ENCODE measurements at places on chromosomes 1 and 21.

- DNase-seq, result no peak
Observed at GRCh38 chr1:241323514-241324195, 33.4 kb downstream of the RGS7 start.

DNA sequence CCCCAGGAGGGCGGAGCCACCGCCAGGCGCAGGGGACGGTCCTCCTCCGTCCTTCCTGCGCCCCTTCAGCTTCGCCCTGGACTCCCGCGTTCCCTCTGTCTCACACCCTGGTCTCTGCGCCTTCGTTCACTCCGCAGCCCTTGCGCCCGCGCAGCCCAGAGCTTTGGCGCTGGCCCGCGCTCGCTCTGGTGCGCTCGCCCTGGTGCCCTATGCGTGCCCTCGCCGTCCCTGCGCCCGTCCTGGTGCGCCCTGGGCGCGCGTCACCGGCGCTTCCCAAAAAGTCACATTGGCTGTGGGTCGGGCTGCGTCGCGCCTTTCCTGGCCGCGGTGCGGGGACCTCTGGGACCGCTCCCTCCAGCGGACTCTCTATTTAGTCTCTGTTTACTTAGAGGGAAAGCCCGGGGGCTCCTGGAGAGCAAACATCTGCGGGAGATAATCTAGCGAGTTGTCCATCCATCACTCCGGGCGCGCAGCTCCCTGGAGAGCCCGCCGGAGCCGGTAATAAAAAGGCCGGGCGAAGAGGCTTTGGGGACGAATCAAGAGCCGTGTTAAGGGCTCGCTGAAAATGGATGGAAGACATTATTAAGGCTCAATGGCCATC lies 178.6 kb downstream of the PRDM16 start:
- no peak for DNase-seq

DNA sequence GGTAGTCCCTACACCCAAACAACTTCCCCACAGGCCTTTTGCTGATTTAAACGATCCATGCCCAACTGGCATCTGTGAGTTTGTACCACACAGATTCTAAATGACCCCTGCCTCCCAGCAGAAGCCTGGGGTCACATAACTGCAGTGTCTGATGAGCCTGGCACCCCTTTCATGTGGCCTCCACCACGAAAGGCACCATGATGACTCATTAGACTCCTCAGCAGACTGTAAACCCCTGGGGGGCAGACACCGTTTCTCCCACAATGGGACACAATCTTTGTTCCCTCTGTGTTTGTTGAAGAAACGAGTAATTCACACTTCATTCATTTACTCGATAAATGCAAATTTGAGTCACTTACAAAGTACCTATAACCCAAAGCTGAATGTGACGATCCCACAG lies 81.6 kb downstream of the CCDC185 start:
- no peak for DNase-seq

GRCh38 chr1:93474321-93474720 lies 26.4 kb downstream of the FNBP1L start:
- DNase-seq, result no peak

DNA sequence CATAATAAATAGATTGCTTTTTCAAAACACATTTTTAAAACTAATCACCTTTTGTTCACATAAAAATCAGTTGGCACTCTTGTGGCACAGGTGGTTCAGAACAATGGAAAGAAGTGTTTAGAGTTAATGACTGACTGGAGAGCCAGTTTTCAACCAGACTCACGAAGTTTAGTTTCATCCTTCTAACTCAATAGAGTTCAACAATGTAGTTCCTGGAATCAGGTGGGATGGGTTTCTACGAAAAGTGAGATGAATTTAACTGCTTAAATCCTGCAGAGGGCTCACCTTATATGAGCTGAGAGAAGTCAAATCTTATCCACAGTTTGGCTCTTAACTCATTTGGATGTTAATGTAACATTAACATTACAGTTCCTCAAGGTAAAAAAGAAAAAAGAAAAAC lies 116.5 kb downstream of the SMYD2 start:
- no peak for DNase-seq

- DNase-seq, result no peak
Observed at GRCh38 chr1:214008347-214008746, 20.6 kb downstream of the PROX1 start.

GRCh38 chr1:58908561-58909560 lies 125.0 kb upstream of the JUN start:
- DNase-seq, result no peak

- no peak for DNase-seq
Observed at GRCh38 chr1:43354936-43355335, 3.8 kb upstream of the CDC20 start.

DNA sequence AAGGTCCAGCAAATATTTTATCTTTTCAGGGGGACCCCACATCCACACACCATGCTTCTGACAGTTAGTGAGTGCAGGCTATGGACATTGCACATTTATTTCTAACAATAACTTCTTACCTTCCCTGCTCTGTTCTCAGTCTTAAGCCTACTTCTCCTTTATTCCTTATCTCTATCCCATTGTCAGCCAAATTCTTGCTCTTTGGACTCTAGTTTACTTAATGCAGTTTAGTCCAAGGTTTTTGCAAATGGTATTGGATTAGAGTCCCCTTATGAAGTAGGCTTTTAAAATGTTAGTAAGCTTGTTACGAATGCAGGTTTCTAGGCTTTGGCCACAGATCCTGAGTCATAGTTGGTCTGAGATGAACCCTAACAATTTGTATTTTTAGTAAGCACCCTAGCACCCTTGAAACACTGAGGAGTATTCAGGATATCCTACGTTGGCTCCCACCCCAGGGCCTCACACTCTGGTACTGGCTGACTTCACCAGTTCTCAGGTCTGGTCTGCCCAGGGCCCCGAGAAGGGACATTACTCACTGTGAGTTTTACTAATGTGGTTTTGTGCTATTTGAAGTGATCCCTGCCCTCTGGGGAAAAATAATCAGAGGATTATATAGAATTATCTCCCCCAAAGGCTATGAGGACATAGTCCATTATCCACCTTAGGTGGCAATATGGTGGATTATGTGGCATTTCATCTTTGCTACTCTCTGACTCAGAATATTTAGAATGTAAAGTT lies 239.5 kb downstream of the TGFB2 start:
- DNase-seq, result no peak

GRCh38 chr1:101993710-101994109 lies 3.0 kb downstream of the OLFM3 start:
- no peak for DNase-seq

DNA sequence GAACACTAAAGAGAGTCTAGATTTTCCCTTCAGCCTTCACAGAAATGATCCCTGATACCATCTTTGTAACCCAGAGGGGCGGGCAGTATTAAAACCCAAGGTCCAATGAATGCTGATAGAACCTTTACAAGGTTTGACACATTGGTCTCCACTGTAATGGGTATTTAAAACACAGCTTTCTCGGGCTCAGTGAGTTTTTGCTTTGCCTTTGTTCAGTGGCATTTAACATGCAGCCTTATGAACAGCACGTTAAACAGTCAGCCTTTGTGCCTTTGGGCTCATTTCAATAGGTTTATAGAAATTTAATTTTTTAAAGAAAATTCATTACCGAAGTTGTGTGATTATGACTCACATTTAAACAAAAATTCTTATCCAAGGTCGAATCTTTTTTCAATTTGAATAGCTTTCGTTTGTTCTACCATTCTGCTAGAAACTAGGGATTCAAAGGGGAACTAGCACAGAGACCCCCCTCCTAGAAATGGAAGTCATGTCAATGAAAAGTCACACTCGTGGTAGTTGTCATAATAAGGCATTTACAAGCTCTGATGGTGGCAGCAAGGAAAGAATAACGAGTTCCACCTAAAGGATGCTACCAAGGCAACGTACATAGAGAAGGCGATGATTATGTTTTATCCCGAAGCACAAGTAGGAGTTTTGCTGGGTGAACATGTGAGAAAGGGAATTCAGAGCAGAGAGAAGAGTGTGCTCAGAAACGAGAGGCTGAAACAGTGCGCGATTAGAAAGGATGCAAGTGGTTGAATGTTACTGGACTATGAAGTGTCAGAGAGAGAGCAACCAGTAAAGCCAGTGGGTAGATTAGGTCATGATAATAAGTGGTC lies 66.2 kb downstream of the SGIP1 start:
- DNase-seq, result no peak

DNA sequence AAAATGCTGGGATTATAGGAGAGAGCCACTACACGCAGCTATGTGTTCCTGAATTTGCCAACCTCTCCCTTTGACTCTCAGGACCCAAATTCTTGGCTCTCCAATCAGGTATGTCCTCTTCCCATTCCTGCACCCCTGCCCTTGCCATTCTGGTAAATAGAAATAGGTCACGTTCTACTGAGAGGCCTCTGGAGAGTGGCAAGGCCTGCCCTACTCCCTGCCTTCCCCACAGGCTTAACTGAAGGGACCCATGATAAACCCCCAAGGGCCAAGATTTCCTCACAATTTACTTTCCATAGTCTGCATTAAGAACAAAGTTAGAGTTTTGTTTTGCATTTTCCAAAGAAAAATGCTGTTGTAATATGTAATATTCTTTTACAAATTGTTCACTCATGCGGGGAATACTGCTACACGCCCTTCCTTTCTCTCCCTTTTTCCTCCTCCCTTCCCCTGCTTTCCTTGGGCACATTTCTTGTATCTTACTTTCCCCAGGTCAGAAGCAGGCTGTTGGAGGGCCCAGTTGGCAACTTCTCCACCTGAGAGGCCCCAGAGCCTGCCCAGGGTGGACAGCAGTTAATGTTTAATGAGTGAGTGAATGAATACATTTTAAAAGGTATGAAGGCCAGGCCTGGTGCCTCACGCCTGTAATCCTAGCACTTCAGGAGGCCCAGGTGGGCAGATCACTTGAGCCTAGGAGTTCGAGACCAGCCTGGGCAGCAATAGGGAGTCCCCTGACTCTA lies 33.9 kb upstream of the PUM1 start:
- no peak for DNase-seq

DNA sequence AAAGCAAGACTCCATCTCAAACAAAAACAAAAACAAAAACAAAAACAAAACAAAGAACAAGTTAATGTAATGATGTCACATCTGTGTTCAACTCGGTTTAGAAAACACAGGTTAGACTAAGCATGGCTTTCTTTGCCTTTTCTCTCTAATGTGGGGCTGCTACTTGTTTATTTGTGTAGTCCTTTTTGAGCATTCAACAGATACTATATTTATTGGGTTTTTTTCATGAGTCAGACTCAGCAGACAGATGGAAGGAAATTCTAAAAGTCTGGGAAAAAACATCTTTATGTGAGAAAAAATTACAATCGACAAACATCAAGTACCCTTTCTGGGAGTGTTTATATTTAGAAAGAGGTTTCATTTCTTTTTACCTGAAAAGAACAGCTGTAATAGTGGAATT lies 22.3 kb upstream of the OTUD3 start:
- no peak for DNase-seq

DNA sequence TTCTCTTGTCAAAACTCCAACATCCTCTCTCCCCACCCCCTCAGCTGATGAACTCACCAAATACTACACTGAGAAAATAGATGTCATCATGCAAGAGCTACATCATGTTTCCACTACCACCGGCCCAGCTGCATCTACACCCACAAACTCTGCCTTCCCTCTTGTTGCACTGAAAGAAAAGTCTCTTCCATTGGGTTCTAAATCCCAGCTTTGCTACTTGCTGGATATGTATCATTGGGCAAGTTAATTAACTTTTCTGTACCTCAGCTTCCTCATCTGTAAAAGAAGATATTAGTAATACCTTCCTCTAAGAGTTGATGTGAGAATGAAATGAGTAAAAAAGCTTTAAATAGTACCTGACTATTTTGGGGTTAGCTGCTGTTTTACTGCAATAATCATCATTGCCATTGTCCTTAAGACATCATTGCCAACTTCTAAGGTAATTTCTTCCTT lies 108.6 kb downstream of the OLFML2B start:
- no peak for DNase-seq

DNA sequence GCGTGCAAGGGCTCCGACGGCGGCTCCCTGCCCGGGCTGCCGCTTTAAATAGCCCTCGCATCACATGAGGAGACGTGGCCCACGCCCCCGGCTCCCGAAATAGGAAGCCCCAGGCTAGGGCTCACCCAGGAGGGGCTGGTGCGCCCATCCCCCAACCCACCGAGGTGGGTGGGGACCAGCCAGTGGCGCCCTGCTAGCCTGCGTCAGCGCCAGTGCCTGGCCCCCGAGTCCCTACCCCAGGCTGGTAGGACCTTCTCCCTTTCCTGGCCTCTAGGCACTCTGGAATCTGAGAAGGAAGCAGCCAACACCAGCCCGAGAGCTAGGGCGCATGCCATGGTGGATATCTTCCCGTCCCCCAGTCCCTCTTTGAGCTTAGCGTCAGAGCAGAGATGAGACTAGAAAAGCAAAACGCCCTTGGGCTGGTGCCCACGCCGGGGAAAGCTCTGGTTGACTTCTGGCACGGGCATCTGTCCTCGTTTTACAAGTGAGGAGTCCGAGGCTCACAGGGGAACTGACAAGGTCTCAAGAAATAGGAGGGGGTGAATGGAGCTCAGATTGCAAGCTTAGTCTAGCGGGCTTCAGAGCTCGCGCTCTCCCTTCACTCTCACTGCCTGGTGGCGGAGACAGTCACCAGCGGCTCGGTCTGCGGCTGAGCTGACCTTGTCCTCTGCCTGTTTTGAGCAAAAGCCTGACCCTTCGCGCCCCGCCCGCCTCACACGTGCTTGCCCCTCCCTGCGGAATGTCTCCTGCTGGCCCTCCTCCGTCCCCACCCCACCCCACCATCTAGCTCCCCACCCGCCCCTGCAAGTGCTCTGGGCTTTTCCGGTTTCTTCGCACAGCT lies at the start of gene FABP3:
FABP3 (minus strand) TSS at position 21 of the 841 bp plus-strand sequence. CDS start 62 bp downstream, outside the sequence.
- DNase-seq, result no peak

GRCh38 chr1:36913016-36913415 lies 121.3 kb downstream of the GRIK3 start:
- DNase-seq, result no peak

DNA sequence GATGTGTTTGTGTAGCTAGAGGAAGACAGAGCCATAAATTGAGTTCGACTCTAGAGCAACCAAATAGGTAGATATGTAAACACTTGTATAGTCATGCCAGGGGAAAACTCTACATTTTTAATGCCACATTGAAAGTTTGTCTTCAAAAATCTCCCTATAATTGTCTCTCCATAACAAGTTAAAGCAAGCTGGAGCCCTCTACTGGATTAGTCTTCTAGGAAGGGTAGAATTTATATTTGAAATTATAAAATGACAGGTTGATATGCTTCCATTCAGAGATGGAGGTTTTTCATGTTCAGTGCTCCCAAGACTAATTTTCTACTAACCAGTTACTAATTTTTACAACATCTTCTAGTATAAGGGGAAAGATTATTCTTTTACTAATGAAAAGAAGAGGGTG lies 13.1 kb upstream of the COL24A1 start:
- DNase-seq, result no peak

- DNase-seq, result no peak
Observed at GRCh38 chr1:92989253-92989652, 28.0 kb upstream of the DIPK1A start.

GRCh38 chr1:224183591-224184312 lies 712 bp downstream of the DEGS1 start:
- DNase-seq, result no peak

DNA sequence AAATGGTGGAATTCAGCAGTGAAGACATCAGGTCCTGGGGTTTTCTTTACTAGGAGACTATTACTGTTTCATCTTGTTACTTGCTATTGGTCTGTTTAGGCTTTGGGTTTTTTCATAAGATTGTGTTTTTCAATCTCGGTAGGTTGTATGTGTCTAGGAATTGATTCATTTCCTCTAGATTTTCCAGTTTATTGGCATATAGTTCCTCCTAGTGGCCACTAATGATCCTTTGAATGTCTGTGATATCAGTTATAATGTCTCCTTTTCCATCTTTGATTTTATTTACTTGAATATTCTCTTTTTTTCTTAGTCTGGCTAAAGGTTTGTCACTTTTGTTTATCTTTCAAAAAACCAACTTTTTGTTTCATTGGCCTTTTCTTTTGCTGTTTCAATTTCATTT lies 233.0 kb downstream of the RWDD3 start:
- DNase-seq, result no peak

Measured in activated CD8-positive, alpha-beta memory T cell treated with anti-CD3 and anti-CD28 coated beads for 1 hour (primary cell).